Hepatic stellate cell (primary cell): ENCODE measurements at places on chromosomes 2 and 18.

- no peak for DNase-seq
Observed at GRCh38 chr2:218091746-218092145, 22.7 kb downstream of the RUFY4 start.

DNA sequence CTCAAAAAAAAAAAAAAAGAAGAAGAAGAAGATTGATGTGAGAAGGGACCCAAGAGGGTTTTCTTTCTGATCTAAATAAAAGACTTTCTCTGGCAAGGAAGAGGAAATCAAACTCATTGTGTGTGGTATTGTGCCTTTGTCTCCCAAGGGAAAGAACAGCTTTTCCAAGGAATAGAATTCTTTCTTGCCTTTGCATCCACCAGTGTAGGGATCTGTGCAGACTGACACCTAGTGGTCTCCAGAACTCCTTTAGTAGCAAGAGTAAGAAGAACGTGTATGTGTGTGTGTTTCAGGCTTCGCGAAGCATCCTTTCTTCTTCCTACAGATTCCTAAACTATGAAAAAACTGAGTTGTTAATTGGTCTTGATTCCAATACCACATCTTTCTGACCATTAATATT is 33.5 kb upstream of the CRIM1 start:
- peak; percentile 17 for DNase-seq

- DNase-seq = no peak
Observed at GRCh38 chr2:48948400-48949125, 193.0 kb upstream of the LHCGR start.

GRCh38 chr2:13485256-13485655 is 768.5 kb downstream of the TRIB2 start:
- DNase-seq = no peak

DNA sequence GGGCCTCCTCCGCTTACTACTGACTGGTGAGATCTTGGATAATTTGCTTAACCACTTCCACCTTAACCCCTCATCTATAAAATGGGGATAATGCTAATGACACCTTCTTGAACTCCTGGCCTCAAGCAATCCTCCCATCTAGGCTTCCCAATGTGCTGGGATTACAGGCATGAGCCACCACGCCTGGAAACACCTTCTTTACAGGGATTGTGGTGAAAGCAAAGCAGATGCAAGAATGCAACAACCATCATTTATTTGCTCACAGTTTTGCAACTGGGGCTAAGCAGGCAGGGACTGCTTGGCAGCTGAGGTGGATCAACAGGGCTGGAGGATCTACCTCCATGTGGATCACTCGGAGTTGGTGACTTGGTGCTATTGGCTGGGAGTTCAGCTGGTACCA is 76.2 kb upstream of the ZNF532 start:
- DNase-seq = no peak

DNA sequence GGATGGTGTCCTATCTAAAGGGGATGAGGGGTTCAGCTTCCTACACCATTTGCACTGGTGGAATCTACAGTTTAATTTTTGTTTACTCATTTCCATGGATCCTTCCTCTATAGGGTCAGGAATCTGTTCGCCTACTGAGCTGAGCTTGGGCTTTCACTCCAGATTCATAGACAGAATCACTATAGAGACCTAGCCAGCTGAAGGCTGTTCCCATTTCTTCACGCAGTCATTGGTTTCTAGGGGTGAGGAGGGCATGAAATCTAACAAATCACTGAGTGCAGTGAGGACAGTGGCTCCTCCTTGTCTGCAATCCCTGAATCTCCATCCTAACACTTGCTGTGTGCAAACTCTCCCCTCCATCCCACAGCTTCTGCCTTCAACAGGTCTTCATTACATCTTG is 578.5 kb downstream of the TSN start:
- DNase-seq = no peak

DNA sequence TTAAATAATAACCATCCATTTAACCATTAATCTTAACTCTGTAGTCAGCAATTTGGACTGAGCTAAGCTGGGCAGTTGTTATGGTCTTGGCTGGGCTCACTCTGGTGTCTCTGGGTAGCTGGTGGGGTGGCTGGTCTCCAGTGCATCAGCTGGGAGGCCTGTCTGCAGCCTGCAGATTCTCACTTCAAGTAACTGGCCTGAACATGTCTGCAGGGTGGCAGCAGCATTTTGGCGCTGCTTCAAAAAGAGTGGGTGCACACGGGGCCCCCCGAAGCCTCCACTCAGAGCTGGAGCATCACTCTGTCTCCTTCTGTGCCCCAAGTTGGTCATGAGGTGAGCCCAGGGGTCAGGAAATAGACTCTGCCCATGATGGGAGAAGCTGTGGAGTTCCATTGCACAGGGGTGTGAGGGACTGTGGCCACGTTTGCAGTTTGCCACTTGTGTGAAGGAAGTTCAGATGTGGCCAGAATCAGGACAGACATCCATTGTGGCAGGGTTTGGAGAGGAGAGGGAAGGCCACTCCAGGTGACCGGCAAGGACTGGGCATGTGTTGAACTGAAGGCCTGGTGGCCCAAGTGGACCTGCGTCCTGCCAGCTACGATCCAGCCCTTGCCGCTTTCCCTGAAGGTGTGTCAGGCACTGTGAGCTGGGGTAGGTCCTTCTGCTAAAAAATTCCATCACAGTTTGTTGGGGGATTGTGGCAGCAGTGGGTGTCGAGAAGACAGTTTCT is 4.9 kb upstream of the ALLC start:
- no peak for DNase-seq

DNA sequence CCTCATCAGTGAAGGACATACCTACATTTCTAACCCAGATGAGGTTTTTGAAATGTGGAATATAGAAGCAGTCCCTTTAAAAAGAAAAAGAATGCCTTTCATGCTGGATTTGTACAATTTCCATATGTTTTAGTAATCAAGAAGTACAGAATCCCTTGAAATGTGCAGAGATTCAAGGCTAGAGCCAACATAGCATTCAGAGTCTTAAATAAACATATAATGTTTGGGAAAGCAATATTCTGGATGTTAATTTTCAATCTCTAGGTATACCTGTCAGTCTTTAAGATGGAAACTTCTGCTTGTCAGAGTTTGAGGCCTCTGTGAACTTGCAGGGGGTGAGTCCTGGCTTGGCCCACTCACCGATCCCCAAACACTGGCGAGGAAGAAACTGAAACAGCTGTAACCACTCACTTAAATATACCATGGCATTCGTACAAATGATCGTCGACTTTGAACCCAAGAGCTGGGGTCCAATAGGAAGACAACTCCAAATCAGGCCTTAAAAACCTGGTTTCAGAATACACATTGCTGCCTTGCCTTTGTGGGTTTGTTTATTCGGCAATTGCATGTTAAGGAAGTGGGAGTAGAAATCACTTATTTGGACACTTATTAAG is 132.8 kb upstream of the NCK2 start:
- no peak for DNase-seq

DNA sequence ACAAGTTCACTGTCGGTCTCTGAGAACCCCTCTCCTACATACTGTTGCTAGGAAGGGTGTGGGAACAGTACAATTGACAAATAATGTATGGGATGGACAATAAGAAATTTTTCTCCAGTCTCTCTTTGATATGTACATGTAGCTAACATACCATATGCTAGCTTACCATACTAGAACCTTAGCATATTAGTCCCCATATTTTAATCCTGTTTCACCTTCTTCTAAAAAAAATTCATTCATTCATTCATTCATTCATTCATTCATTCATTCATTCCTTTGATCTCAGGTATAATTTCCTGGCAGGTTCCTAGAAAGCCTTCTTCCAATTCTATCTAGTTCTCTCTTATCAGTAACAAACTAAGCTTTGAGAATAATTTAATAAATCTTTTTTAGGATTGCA is 62.2 kb downstream of the TTC21B start:
- no peak for DNase-seq

DNA sequence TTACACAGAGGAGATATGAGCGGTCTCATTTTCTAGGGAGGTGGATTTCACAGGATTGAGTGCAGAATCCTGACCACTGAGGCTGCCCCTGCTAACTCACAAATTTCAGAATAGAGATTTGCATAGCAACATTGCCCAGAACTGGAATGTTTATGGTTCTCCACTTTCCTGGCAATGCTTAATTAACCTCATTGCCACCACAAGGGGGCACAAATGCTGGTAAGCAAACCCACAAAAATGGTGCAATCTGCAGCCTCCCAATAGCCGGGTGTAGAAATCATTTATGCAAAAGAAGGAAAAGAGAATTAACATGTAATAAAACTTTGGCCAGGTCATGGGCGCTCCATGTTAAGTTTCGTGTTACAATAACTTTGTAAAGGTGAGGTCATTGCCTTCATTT is 112.4 kb downstream of the CYRIA start:
- no peak for DNase-seq
